Stimulated activated CD4-positive, alpha-beta T cell treated with anti-CD3 and anti-CD28 coated beads, Interleukin-4, amount 100 ng/mL, for 1 hour (primary cell): ENCODE measurements at places on chromosomes 13 and 19.

GRCh38 chr19:2048959-2049740, 1.9 kb downstream of the MKNK2 start:
- DNase-seq, result no peak

- DNase-seq, result no peak
These were observed 16.5 kb upstream of the RNF17 start for GRCh38 chr13:24747248-24748060.

- no peak for DNase-seq
These were observed 27.2 kb upstream of the NDUFS7 start for GRCh38 chr19:1356508-1356865.

DNA sequence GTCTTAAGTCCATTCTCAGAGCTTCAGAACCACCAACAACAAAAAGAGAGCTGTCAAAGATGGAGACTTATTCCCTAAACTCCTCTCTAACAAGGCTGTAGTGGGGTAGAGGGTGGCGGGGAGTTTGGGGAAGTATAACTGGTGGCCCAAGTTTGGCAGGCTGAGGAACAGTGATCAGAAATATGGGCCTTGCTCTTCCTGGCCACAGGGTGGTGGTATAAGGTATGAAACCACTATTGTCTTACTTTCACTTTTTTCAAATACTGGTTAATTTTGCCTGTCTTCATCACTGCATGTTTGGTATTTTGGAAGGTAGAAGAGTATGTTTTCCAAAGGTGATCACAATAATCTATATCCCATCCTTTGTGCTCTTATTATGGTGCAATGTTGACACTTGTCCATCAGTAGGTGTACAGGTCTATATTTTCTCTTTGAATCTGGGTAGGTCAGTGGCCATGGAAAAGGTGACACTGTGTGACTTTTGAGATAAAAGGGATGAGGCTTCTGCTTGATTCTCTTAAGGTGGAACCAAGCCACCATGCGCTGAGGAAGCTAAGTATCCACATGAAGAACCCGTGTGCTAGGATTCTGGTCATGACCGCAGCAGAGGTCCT, 23.2 kb upstream of the GPC5 start:
- DNase-seq, result no peak

DNA sequence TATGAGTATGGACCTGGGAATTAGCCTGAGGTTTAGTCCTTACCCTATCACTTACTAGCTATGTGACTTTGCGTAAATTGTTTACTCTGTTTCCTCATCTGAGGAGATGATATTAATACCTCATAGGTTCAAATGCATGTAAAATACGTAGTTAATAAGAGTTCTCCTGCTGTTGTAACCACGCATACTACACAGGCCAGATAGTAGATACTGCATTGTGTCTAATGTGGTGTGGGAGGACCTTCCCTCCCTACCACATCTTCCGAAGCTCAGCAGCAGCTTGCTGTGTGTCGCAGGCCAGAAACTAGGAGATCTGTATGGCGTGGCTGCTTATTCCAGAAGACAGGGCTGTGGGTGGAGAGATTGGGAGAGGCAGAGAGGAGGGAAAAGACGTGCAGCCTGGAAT, 23.0 kb downstream of the GTF2F2 start:
- no peak for DNase-seq

DNA sequence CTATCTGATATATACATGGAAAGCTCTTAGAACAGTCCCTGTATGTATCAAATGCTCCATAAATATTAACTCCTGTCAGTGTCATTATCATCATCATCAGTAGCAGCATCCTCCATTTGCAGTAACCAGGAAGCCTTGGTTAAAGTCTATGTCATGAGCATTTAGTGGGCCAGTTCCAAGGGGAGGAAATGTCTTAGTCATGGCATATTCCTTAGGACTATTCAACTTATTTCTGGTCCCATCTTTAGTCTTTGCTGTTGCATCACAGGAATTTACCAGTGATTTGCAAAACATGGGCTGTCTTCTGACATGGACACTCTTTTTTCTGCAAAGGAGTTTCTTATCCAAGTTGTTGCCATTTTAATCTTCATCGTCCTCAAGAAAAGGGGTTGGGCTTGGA, 98.4 kb downstream of the WDFY2 start:
- DNase-seq, result no peak
